Stimulated activated CD8-positive, alpha-beta memory T cell treated with anti-CD3 and anti-CD28 coated beads, Interleukin-4, amount 100 ng/mL, for 24 hours (primary cell): ENCODE measurements at places on chromosomes 16 and 17.
A peak's percentile ranks its signal among the peaks of the same experiment; 100 is the strongest.

GRCh38 chr17:15742921-15743320, 10.8 kb downstream of the TBC1D26 start:
- DNase-seq = no peak

DNA sequence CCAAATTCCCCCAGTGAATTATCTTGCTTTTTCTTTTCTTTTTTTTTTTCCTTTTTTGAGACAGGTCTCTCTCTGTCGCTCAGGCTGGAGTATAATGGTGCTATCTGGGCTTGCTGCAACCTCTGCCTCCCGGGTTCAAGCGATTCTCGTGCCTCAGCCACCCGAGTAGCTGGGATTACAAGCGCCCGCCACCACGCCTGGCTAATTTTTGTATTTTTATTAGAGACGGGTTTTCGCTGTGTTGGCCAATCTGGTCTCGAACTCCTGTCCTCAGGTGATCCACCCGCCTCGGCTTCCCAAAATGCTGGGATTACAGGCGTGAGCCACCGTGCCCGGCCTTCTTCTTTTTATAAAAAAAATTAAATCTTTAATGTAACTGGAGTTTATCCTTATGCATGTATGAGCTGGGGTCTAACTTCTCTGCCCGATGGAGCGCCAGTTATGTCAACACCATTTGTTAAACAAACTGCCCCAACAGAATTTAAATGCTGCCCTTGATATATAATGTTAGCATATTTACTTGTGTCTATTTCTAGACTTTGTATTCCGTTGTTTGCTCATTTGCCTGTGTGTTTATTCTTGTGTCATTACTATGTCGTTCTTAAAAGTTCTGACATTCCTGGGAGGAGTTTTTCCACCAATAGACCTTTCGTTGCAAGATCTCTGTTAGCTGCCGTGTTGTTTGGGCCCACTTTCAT, 535 bp upstream of the AURKB start:
- DNase-seq = no peak

DNA sequence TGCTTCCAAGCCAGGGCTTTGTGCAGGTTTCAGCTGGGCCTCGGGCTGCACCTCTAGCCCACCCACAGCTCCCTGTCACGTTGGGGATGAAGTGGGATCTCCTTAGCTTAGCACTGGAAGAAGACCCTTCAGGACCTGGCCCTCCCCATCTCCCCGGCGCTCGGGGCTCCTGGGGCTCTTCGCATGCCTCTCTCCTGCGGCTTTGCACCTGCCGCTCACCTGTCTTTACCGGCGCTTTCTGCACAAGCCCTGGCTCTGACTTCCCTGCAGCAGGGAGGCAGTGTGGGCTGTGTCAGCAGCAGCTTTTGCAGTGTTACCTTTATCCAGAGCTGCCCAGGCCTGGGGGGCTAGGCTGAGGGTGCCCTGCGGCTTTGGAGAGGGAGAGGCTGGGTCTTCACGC, 52.3 kb downstream of the NT5M start:
- no peak for DNase-seq

GRCh38 chr17:64083563-64084085, 46.3 kb downstream of the ERN1 start:
- DNase-seq = no peak

GRCh38 chr16:17017442-17017841, 453.3 kb downstream of the XYLT1 start:
- no peak for DNase-seq

GRCh38 chr17:2455956-2456355, 55.1 kb upstream of the MNT start:
- DNase-seq = no peak

GRCh38 chr16:9139965-9140364, 48.5 kb downstream of the HAPSTR1 start:
- no peak for DNase-seq

- no peak for DNase-seq
Measured at GRCh38 chr17:78532311-78532710, 44.9 kb downstream of the DNAH17 start.

GRCh38 chr16:54657058-54657708, 273.5 kb upstream of the IRX5 start:
- no peak for DNase-seq

- DNase-seq = no peak
Measured at GRCh38 chr17:43418441-43419374, 19.9 kb downstream of the ARL4D start.

GRCh38 chr16:87344931-87345631, 27.9 kb upstream of the C16orf95 start:
- peak; percentile 22 for DNase-seq

GRCh38 chr17:39237586-39237985, 11.8 kb upstream of the STAC2 start:
- no peak for DNase-seq
